ENCODE measurements at places on chromosomes 2 and 18.

GRCh38 chr2:64675860-64676259 lies 22.1 kb upstream of the SERTAD2 start:
- no peak for DNase-seq

- no peak for DNase-seq
Observed at GRCh38 chr2:240948086-240948485, 42.0 kb downstream of the CROCC2 start.

DNA sequence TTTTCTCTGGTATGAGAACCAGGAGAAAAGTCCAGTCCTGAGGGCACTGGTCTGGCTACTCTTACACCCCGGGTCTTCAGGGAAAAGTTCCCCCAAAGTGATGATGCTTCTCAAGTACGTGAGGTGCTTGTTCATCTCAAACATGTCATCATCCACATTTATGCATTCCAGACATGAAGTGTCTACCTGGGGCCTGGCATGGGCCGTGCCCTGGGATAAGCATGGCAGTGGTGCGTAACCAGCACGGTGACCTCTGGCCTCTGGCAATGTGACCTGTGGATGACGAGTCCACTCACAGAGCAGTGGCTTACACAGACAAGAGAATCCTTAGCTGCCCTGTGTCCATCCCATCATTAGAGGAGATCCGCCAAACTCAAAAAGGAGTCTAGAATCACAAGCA lies 74.8 kb upstream of the LGALSL start:
- no peak for DNase-seq

GRCh38 chr2:97928591-97928990 lies 67.2 kb downstream of the TMEM131 start:
- no peak for DNase-seq

- DNase-seq: no peak
Observed at GRCh38 chr2:53886406-53887280, 26.9 kb upstream of the GPR75 start.

GRCh38 chr2:217717646-217718045 lies 285.1 kb downstream of the TNS1 start:
- DNase-seq: no peak

GRCh38 chr2:73931531-73932500 lies 5.1 kb downstream of the DGUOK start:
- DNase-seq: no peak

DNA sequence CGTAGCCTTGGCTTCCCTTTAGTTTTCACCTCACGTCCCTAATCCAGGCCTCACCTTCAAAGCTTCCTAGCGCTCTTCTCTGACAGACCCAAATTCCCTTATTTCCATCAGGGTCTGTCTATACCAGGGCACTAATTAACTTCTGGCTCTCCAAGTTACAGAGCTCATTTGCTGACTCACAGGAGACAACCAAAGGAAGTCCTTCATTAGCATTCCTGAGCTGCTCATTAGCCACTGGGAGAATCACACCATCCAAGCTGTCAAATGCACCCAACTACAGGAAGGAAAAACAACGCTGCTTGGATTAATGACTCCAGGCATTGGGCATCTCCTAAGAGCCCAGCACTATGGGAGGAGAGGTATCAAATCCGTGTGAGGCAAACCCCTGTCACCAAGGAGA lies 109.8 kb upstream of the ALK start:
- DNase-seq: no peak

DNA sequence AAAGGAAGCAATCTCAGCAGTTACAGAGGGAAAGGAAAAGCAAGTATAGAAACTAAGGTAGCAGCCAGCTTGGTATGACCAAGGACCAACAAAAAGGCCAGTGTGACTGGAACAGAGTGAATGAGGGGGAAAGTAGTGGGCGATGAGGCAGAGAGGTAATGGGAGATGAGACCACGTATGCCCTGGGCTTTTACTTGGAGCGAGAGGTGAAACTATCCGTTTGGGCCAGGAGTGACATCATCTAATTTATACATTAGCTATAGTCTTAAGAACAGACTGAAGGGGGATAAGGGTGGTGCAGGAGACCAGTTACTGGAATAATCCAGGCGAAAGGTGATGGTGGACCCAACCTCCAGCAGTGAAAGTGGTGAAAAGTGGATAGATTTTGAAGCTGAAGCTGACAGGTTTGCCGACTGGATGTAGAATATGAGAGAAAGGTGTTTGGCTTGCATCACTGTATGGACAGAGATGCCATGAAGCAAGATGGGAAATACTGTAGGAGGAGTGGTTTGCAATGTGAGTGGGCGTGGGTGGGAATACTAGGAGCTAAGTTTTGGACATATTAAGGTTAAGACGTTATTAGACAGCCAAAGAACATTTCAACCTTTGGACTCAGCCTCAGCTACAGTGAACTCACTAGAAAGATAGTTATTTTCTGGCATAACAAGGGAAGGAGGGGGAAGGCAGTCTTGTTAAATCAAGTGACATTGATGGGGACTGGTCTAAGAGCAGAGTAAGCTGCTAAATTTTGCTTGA lies 106.0 kb downstream of the PLEKHM3 start:
- no peak for DNase-seq

DNA sequence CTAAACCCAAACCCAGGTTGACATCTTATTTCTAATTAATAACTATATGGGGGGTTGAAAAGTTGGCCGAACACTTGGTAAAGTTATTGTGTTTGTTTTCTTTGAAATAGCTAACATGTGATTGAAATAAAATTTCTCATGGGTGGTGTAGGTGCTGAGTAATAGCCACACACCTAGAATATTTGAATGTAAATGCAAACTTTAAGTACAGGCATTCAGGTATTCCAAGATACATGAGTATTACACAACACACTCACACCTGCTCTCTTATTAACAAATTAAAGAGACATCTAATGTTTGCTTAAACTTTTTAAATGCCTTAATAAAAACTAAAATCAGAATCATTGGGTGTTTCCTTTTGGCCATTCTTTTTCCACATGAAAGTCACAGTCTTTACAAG lies 165.5 kb downstream of the EHBP1 start:
- DNase-seq: no peak

GRCh38 chr2:129491308-129491707 lies 488.2 kb upstream of the RAB6C start:
- no peak for DNase-seq

DNA sequence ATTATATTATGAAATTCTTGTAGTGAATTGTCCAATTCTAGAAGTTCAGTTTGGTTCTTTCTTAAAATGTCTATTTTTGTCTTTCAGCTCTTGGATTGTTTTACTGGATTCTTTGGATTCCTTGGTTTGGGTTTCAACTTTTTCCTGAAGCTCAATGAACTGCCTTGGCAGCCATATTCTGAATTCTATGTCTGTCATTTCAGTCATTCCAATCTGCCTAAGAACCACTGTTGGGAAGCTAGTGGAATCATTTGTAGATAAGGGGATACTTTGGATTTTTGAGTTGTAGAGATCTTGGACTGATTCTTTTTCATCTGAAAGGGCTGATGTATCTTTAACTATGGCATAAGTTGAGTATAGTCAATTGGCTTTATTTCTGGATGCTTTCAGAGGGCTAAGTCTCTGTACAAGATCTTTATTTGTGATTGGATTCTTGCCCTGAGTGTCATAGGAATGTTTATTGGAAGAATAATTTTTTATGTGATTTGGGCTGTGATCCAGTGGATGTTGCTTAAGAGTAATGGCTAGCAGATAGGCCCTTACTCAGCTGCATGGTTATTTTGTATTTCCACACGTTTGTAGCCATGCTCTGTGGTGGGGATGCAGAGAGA lies 42.3 kb downstream of the SERPINB7 start:
- no peak for DNase-seq
